Brain (organoid and tissue), 16 donors: ENCODE measurements at places on chromosomes 13 and 19.

DNA sequence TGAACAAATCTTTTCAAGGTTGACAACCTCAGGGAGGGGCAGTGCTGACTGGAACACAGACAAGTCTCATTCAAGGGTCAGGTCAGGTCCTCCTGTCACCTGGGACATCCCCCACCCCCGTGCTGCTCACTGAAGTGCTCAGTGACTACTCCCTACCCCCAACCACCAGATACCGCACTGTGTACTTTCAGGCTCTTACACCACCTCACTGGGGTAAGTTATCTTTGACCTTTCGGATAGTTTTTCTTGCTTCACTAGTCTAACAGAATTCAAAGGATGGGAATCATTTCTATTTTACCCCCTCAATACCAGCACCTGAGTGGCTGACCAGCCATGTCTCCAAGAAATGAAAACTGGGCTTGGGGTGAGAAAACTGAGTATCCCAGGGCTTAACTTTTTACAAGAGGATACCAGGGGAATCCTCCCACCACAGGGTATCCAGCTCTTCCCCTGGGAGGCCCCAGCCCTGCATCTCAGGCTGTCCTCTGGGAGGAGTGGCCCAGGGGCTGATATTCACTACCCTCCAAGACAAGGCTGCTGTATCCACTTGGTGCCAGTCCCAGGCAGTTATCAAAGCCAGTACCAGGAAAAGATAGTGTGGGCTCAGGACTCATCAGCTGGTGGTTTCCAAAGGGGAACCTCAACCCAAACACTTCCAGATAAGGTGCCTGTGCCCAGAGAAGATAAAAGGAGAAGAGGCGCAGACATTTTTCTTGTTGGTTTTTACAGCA lies 2.1 kb downstream of the ZNF563 start:
- DNase-seq = no peak

DNA sequence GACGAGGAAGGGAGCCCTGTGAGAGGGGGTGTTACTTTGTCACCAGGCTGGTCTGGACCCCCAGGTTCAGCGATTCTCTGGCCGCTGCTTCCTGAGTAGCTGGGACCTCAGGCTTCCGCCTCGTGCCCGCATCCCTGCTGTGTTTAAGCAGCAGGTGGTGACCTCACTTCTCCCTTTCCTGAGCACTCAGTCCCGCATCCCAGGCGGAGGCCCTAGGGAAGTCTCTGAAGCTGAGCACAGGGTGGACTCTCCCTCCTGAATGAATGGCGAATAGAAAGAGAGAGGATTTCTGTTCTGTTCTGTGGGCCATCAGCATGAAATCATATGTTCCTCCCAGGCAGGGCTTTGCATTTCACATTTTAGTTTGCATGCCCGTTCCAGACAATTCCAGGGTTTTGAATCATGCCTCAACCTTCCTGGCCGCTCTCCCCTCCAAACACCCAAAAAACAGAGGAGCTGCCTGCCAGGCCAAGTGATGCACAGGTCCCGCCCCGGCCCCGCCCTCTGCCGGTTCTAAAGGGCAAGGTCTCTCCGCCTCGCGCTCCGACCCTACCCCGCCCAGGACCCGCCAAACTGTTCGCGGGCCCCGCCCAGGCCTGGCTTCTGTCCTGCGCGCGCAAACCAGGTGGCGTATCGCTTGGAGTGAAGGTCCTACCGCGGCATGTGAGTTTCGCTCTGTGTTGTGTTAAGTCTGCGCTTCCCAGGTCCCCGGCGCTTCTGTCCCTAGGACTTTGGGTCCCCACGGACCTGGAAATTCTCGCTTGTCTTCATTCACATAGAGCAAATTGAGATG lies 35.1 kb upstream of the ZNF808 start:
- DNase-seq = no peak

- DNase-seq = peak; percentile 36
Measured at GRCh38 chr13:51764184-51765141, 39.5 kb downstream of the DHRS12 start.

- no peak for DNase-seq
Measured at GRCh38 chr13:98349731-98350305, 172.7 kb upstream of the RNF113B start.

DNA sequence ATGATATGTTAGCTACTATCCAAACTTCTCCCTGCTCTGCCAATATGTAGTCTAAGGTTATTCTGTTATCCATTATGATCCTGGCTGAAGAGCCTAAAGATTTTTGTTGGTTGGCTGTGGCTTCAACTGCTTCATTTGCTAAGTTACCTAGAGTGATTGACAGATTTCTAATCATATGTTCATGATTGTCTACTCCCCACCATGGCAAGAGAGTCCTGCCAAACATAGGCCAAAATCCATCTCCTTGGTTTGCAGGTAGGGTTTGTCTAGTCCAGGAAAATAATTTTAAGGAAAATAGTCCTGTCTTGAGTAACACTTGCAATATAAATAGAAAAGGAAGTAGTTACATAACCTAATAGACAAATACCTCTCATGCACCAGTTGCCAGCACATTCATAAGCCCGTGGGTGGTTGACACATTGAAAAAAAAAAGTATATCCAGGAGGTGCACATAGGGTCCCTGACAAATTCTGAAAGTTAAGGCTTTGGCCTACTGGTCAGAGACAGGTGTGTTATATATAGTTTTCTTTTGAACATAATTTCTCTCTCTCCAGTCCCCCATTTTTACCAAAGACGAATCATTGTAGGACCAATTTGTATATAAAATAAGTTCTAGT lies 5.4 kb upstream of the CBY2 start:
- no peak for DNase-seq

DNA sequence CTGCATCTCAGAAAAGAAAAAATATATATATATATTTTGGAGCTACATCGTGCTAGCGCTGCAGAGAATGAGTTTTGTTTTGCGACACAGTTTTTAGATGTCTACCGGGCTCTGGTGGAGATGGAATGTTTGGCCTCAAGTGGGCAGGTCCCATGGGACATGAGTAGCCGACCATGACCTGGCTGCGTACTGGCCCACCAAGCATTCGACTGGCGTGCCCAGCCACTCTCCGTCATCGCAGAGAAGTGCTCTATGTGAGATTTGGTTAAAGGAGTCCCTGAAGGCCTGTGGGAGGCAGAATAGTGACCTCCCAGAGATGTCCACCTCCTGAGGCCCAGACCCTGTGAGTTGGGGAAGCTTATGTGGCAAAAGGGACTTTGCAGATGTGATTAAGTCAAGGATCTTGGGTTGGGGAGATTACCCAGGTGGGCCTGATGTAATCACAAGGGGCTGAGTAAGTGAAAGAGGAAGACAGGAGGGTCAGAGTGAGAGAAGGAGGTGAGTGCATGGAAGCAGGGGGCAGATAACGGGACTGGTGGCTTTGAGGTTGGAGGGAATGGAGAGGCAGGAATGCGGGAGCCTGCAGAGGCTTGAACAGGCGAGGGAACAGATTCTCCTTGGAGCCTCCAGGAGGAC lies 821 bp upstream of the LILRB4 start:
- no peak for DNase-seq

- DNase-seq = no peak
Measured at GRCh38 chr13:50783066-50783465, 60.4 kb downstream of the DLEU7 start.

GRCh38 chr13:74922963-74923362 lies 559.0 kb downstream of the TBC1D4 start:
- DNase-seq = no peak

DNA sequence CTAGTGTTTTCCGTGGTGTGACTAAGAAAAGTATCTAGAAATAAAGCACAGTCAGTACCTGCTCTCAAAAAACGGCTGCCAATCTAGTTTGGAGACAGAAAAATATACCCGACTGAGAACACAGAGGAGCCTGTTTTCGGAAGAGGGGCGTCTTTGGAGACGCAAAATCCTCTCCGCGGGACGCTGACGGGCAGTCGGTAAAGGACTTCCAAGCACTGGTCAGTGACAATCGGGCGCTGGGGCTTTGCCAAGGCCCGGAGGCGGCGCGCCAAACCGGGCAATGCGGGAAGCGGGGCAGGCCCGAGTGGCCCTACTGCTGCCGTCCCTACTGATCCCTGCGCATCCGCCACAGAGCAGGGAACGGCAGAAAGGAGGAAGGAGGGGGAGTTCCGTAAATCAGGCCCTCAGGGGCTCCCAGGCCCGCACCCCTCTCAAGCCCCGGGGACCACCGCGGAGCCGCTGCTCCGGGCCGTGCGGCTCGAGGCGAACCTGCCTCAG lies 588 bp upstream of the DPY19L3 start:
- peak; percentile 77 for DNase-seq

- peak; percentile 60 for DNase-seq
Measured at GRCh38 chr19:13961826-13962698, 9.8 kb downstream of the DCAF15 start.

GRCh38 chr13:114237415-114238112 lies 2.9 kb downstream of the CDC16 start:
- DNase-seq = no peak

DNA sequence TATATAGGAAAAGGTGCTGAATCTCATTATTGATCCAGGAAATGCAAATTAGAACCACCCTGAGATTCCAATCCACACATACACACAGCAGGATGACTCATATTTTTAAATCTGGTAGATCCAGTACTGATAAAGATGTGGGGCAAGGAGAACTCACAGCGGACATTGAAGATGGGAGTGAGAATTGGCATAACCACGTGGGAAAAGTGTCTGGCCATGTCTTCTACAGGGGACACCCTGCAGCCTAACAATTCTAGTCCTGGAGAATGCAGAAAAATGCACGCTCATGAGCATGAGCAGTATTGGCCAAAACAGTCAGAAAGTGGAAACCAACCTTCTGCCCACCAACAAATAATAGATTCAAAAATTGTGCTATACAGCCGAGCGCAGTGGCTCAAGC lies 13.5 kb upstream of the BCL3 start:
- DNase-seq = no peak

DNA sequence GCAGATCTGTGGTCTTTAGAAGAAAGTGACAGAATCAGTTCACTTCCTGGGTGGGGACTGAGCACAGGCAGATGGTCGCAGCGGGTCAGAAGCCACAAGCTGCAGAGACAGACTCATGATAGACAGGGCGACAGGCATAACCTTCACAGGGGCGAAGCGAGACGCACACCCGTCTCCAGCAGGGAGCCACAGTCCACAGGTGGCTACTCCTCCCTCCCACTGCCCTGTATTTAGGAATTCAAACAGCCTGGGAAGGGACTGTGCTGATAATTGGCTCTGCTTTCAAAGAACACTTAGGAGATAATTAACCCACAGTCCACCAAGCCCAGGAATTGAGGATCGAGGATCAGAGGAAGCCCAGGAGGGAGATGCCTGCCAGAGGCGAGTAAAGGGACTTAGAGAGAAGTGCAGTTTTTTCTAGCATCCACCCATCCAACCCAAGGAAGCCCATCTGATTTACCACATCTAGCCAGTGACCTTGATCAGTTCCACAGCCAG lies 23.2 kb downstream of the RFX2 start:
- DNase-seq = peak; percentile 64

DNA sequence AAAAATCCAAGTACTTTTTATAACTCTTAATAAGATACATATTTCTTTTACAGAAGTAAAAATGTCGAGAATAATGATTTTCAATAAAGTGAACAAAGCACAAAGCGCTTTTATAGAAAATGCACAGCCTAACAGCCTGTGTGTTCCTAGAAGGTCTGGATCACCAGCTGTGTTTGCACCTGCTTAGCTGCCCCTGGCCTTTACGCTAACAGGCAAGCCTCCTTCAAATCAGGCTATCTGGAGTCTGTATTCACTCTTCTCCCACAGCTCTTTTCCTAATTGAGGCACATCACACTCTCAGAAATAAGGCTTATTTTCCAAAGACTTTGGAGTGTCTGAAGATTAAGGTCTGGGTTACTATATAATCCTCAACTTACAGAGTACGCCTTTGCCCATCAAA lies 183.1 kb downstream of the LHFPL6 start:
- peak; percentile 58 for DNase-seq

GRCh38 chr19:35860818-35861639 lies 4.3 kb downstream of the KIRREL2 start:
- no peak for DNase-seq

GRCh38 chr13:80666782-80667552 lies 326.0 kb upstream of the SPRY2 start:
- DNase-seq = peak; percentile 84

DNA sequence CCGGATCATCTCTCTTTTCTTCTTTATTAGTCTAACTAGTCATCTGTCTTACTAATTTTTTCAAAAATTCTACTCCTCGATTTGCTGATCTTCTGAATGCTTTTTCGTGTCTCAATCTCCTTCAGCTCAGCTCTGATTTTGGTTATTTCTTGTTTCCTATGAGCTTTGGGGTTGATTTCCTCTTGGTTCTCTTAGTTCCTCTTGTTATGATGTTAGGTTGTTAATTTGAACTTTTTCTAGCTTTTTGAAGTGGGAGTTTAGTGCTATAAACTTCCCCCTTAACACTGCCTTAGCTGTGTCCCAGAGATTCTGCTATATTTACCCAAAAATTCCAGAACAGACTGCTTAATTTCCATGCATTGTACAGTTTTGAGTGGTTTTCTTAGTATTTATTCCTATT lies 3.4 kb downstream of the FCAR start:
- DNase-seq = no peak

DNA sequence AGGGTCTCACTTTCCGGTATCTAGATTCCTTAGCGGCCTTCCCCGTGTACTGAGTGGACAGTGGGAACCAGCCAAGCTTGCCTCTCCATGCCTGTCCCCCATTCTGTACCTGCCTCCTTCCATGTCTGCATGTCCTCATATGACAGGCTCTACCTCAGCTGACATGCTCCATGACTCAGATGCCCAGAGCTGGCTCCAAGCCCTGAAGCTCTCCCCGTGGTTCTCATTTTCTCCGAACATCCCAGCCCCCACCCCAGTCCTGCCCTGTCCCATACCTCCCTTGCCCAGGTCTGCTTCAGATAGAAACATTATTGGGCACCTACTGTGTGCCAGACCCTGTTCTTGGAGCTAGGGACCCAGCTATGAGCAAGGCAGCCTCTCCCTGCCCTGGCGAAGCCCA lies 17.1 kb upstream of the SHFL start:
- DNase-seq = no peak
